ENCODE measurements at places on chromosomes 7 and 10.

DNA sequence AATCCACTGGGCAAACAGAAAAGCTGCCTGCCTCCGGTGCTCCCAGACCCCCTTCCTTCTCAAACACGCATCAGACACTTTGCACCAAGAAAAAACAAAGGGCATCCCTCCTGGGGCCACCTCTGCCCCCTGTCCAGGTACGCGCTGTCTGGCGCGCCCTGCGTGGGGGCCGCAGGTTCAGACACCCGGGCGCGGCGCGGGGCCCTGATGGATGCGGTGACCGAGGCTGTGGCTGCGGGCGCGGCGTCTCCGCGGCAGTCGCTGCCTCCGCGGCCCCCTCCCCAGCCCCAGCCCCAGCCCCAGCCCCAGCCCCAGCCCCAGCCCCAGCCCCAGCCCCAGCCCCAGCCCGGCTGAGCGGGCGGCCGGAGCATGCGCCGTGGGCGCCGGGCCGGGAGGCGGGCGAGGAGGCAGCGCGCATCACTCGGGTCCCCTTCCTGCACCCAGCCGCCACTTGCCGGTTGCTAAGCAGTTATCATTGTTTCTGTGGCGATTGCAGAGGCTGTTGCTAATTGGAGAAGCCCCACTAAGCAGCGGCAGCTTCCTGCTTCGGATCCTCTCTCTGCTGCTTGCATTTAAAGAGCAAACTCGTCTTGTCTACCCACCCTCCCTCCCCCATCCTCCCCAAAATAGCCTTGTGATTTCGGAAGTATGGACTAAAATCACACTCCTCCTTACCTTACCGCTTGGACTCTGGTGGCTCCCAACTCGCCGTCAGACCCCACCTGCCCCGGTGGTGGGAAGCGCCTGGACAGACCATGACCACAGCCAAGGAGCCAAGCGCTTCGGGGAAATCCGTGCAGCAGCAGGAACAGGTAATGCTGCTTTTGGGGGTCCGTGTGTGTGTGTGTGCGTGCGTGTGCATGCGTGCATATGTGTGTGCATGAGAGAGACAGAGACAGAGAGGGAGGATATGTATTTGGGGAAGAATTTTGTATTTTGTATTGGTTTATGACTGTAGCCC lies 252.8 kb downstream of the DPP6 start:
- no peak for DNase-seq

GRCh38 chr7:35450456-35451214 lies 196.7 kb upstream of the TBX20 start:
- DNase-seq, result no peak

- no peak for DNase-seq
Measured at GRCh38 chr10:57973451-57973850, 294.2 kb downstream of the IPMK start.

DNA sequence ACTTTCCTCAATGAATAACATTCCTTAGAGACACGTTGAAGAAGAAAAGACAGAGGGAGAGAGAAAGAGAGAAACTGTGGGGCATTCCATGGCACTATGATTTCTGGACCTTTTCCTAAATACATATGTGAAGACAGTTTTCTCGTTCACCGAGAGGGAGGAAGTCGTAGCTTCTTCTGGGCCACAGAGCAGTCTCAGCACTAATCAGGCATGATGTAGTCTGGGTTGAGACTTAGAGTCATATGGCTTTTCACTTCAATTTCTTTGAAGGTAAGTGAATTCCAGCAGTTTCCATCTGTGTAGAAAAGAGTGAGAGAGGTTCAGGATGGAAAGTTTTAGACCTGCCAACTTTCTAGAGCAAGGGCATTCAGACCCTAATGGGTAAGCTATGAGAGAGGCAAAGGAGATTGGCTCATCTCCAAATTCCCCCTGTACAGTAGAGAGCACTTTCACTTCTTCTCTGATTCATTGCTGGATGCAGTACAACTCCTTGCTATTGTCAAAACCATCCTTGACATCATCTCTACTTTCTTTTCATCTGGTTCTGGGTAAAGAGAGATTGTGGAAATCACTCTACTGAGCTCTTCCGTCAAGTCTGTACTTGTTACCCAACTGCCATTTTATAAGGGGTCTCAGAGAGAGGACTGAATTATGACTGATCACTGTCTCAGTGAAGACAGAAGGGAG lies 31.5 kb upstream of the OR9A4 start:
- no peak for DNase-seq

DNA sequence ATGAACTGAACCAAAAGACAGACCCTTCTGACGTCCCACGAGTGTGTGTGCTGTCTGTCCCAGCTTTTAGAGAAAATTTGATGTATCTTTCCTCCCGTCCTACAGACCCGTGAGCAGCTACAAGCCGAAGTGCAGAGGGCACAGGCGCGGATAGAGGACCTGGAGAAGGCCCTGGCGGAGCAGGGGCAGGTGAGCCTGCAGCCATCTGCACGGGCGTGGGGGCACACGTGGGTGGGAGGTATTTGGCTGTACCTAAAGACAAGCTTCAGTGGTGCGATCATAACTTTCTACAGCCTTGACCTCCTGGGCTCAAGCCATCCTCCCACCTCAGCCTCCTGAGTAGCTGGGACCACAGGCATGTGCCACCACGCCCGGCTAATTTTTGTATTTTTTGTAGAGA lies 41.7 kb upstream of the DPYSL4 start:
- no peak for DNase-seq

- no peak for DNase-seq
Measured at GRCh38 chr10:122663516-122664130, 36.0 kb downstream of the C10orf120 start.

DNA sequence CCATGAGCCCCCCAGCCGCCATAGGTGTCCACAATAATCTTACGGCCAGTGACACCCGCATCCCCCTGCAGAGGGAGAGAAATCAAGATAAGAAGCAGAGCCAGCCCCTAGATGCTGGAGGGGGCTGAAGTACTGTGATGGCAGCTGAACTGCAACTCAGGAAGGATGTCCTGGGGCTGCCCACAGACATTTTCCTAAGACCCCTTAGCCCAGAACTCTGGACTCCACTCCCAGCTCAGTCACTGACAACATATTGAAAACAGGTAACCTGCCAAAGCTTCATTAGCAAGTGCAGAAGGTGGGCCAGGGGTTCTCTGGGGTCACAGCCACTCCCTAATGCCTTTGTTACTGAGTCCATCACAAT lies 14.3 kb downstream of the MAT1A start:
- DNase-seq, result no peak

GRCh38 chr10:113523628-113524027 lies 29.2 kb upstream of the HABP2 start:
- no peak for DNase-seq

DNA sequence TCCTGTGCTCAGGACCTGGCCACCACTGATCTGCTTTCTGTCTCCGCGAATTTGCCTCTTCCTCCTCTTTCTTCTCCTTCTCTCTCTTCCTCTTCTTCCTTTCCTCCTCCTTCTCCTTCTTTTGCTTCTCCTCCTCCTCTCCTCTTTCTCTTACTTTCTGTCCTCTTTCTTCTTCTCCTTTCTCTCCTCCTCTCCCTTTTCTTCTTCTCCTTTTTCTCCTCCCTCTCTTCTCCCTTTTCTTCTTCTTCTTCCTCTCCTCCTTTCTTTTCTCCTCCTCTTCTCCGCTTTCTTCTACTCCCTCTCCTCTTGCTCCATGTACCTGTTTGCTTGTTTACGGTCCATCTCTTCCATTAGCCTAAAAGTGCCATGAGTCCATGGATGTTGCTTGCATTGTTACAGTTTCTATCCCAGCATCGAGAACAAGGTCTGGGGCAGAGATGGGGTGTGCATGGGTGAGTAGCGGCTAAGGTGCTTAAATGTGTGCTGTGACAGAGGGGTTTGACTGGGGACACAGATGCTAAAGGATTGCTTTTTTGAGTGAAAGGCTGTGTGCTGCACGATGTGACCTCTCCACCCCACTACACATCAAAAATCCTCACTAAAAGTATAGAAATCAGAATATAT lies 7.7 kb downstream of the SH2D4B start:
- DNase-seq, result no peak

GRCh38 chr10:87622314-87623004 lies 37.2 kb upstream of the PAPSS2 start:
- DNase-seq, result no peak

- no peak for DNase-seq
Measured at GRCh38 chr10:62071846-62072281, 170.4 kb downstream of the ARID5B start.

GRCh38 chr7:29859524-29860185 lies 53.3 kb downstream of the WIPF3 start:
- DNase-seq, result no peak

GRCh38 chr10:125022671-125023070 lies 80.7 kb downstream of the ZRANB1 start:
- DNase-seq, result no peak

DNA sequence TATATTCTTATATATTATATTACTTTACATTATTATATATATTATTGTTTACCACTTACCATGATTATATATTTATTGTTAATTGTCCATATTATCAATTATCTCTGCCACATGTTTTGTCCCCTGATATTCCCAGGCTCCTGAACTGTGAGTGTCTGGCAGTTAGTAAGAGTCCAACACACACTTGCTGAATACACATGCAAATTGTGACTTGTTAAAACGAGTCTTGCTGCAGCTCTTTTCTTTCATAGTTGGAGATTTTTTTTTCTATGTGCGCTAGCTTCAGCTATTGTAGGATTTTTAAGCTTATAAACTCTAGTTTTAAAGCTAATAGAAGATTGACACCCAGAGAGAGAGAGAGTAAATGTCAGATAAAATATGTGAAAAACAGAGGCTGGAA lies 207.8 kb upstream of the FAM3C start:
- DNase-seq, result no peak

- no peak for DNase-seq
Measured at GRCh38 chr7:127768241-127768640, 116.2 kb downstream of the SND1 start.
